ENCODE measurements at places on chromosomes 3 and 15.

- DNase-seq: no peak
Observed at GRCh38 chr3:122519693-122520092, 5.0 kb upstream of the KPNA1 start.

DNA sequence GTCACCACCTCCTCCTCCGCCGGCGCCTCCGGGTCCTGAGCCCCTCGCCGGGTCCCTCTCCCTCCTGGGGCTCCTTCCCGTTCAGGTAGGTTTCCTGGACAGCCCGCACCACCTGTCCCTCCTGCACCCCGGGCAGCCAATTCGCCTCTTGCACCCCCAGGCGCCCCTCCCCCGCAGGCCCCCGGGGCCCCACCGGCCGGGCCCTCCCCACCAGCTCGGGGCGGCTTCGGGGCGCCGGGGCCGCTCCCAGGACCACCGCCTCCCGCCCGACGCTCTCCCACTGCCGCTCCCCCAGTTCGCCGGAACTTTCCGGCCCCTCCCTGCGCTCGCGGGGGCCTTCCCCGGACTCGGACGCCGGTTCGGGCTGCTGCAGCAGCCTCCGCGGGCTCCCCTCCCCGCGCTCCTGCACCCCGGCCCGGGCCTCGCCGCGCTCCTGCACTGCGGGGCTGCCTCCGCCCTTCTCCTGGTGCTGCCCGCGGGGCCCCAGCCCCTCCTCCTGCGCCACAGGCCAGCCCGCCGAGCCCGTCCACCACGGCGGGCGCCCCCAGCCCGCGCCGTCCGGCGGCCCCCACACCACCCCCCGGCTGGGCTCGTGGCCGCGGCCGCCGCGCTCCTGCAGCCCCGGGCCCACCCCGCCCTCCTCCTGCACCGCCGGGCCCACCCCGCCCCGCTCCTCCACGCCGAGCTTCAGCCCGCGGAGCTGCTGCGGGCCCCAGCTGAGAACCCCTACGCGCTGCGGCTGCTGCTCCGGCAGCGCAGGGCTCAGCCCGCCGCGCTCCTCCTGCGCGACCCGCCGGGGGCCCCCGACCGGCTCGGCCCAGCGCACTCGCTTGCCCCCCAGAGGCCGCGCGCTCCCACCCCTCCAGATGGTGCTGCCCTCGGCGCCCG is 587 bp upstream of the TNK2 start:
- peak; percentile 46 for DNase-seq

DNA sequence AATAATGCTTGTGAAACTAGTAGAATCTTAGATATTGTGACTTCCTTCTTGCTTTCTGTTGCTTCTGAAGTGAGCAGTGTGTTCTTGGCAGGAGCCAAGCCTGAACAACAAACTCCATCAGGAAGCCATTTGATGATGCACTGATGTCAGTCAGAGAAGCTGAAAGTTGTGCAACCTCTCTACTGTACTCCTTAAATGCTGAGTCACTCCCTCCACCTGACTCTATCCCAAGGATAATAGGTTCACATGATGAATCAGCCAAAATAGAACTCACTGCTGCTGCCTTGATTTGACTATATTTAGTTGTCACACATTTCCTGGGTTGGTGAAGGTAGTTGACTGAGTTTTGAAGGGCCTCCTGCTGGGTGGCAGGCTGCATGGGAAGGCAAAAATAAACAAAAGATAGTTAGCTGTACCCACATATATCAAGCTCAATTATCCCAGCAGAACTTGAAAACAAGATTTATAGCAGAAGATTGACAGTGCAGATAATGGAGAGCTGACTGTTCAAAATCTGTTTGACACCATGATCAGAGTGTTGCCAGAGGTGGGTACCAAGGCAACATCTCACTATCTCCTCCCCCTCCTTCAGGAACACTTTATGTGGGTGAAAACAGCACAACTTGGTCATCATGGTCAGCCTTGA is 328.4 kb upstream of the DPH6 start:
- DNase-seq: no peak

GRCh38 chr3:116039651-116039985 is 405.7 kb downstream of the LSAMP start:
- no peak for DNase-seq

GRCh38 chr3:141714671-141715070 is 23.4 kb upstream of the RNF7 start:
- no peak for DNase-seq

DNA sequence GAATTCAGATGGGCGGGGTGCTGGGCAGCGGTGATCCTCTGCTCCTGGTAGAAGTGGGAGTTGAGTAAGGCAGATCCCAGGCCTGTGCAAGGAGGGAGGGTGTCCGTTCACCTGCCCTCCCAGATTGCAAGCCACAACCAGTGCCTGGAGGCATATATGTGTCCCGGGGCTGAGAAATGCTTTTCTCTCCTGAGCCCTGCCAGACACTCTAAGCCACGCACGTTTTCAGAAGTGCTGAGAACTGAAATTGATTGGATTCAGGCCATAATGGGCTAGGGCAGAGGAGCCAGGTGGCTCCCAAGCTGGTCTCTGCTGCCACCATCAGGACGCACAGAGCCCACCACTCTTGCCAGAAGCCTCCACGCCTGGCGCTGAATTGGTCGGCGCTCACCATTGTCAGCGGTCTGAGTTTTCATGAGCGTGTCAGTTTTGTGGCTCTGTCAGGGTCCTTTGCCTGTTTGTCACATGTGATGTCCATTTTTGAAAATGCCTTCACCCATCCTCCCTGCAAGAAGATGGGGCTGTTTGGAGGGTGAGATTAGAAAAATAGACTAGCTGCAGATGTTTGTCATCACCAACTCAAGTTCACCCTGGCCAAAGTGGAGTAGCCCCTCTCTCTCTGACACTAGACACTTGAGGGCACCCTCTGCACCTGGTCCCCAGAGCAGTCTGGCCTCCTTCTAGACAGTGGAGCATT is 15.4 kb upstream of the BFSP2 start:
- DNase-seq: peak; percentile 26

Measured in activated naive CD8-positive, alpha-beta T cell treated with anti-CD3 and anti-CD28 coated beads, Interleukin-2, amount 50 U/mL, for 24 hours (primary cell).